ENCODE measurements at places on chromosomes 5 and 9.
A peak's percentile ranks its signal among the peaks of the same experiment; 100 is the strongest.

GRCh38 chr5:22986281-22986680 lies 133.1 kb upstream of the CDH12 start:
- DNase-seq: no peak

DNA sequence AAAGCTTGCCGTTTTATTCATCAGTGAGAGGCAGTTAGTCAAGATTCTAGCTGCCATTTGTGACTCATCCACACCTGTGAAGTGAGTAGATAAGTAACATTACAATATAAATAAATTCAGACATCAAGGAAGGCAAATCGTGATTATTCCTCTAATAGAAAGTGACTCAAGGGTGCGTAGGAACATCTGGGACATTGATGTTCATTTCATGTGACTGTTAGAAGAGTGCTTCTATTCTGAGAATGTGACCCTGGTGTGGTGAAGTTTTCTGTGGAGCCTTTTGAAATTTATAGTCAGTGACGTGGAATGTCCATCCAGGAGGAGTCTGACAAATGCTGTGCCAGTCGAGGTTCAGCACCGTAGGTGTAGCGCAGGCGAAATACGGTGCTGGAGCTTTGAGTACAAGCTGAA lies 48.4 kb upstream of the FAM240B start:
- DNase-seq: no peak

- no peak for DNase-seq
Observed at GRCh38 chr5:170562166-170562874, 58.5 kb downstream of the KCNIP1 start.

- DNase-seq: no peak
Observed at GRCh38 chr5:150203832-150204589, 14.1 kb downstream of the SLC6A7 start.

DNA sequence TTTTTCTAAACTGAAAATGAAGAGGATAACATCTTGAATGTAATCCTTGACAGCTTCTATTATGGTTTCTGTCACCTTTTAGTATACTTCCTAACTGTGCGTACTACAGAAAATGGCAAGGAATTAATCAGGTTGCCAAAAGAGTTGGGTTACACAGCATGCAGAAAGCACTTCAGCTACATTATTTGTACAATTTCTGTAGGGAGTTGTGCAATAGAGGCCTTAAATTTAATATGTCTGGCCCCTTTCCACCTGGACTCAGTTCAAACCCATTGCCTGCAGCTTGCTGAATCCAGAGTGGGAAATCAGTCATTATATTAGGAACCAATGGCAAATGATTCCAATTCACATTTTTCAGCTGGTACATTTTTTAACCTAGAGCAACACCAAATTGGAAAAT lies 549.7 kb downstream of the CSNK1G3 start:
- DNase-seq: no peak

- no peak for DNase-seq
Observed at GRCh38 chr5:3511519-3511918, 84.1 kb upstream of the IRX1 start.

GRCh38 chr9:33858423-33858822 lies 41.5 kb downstream of the UBE2R2 start:
- no peak for DNase-seq

- DNase-seq: no peak
Observed at GRCh38 chr5:93829346-93829745, 87.9 kb upstream of the POU5F2 start.

DNA sequence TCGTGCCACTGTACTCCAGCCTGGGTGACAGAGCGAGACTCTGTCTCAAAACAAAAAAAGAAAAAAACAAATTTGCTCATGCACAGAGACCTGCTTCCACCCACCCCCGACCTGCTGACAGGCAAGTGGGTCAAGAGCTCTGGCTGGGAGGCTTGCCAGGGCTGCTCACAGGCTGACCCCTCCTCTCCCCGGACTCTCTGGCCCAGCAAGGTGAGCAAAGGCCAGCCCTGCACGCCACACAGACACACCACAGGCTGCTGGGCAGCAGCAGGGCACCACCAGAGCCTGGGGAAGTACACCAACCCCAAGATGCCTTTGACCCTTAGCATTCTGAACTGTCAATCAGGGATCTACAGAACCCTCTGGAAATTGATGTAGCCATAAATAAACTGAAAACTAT lies 29.2 kb downstream of the NSUN2 start:
- DNase-seq: no peak

DNA sequence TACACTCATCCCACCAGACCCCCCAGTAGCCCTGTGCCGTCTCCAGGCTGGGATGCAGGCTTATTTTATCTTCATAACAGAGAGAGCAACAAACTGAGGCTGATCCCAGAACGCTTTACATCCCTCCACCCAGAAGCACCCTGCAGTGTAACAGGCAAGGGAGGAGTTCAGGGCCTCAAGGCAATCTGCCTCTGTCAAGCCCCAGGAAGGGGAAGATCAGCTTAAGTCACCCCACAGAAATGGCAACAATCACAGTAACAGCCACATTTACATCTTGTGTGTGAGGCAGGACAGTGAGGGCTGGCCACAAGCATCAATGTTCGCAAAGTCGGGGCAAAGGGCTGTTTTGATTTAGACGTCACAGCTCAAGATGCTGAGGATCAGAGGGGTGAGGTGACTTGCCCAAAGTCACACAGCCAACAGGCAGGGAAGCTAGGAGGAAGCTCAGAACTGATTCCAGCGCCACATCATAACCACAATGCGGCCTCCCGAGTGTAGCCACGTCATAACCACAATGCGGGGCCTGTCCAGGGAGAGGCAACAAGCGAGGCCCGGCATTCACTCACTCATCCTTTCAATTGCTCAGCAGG lies 14.4 kb downstream of the STK10 start:
- DNase-seq: peak; percentile 33

GRCh38 chr5:180739271-180739670 lies 587 bp downstream of the OR2Y1 start:
- no peak for DNase-seq

GRCh38 chr9:17589771-17590170 lies 10.9 kb downstream of the SH3GL2 start:
- no peak for DNase-seq

DNA sequence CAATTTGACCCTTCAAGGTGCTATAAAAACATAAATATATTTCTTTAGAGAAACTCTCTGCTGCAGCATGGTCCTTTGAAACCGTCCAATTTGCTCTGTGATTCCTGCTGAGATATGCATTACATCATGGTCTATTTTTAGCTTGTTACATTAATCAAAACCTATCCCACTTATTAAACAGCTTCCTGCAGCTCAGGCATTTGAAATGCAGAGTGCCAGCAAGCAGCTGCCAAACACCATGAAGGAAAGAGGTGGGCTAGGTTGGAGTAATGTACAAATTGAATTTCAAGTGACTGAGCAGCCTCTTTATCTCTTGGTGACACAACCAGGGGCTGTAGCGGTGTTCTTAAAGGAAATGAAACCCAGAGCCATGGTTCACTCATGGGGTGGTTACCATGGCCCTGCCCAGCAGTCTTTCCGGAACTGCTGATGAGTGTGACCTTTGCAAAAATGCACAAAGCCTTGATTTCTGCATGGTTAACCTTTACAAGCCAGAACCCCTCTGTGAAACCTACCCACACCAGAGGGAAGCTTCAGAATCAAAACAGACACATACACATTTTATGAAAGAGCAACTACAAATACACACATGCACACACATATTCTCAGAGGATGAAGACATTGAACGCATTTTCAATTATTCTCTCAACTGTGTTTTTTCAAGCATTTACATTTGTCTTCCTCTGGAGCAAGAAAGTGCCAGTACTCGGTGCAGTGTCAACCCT lies 155.8 kb upstream of the ZNF608 start:
- no peak for DNase-seq

GRCh38 chr9:38120961-38121360 lies 51.9 kb upstream of the SHB start:
- no peak for DNase-seq

- no peak for DNase-seq
Observed at GRCh38 chr9:138101444-138102234, 224.1 kb downstream of the CACNA1B start.

- no peak for DNase-seq
Observed at GRCh38 chr5:5371957-5372356, 50.5 kb upstream of the ICE1 start.

DNA sequence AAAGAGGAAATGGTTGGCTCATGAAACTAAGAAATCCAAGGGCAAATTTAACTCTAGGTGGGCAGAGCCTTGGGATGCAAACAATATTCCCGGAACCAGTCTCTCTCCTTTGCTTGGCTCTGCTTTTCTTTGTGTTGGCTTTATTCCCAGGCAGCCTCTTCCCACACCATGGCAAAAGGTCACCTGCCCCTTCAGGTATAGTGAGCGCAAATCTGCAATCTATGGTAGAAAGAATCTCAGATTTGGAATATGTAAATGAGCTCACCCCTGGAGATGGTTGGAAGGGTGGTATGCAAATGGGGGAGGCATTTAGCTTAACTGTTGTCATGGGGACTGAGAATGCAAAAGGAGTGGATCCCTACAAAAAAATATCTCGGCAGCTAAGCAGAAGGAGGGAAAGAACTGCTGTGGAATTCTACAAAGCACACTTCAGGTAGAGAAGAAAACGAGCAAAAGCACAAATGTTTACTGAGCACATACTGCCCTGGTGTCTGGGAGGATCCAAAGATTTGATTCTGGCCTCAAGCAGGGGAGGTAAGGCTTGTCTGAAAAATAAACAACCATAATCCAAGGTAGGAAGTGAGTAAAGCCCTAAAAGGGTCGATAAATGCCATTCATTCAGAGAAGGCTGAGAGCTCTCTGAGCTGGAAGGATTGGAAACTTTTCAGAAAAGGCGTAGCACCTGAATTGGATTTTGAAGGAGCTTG lies 139.7 kb downstream of the TLE1 start:
- DNase-seq: no peak

DNA sequence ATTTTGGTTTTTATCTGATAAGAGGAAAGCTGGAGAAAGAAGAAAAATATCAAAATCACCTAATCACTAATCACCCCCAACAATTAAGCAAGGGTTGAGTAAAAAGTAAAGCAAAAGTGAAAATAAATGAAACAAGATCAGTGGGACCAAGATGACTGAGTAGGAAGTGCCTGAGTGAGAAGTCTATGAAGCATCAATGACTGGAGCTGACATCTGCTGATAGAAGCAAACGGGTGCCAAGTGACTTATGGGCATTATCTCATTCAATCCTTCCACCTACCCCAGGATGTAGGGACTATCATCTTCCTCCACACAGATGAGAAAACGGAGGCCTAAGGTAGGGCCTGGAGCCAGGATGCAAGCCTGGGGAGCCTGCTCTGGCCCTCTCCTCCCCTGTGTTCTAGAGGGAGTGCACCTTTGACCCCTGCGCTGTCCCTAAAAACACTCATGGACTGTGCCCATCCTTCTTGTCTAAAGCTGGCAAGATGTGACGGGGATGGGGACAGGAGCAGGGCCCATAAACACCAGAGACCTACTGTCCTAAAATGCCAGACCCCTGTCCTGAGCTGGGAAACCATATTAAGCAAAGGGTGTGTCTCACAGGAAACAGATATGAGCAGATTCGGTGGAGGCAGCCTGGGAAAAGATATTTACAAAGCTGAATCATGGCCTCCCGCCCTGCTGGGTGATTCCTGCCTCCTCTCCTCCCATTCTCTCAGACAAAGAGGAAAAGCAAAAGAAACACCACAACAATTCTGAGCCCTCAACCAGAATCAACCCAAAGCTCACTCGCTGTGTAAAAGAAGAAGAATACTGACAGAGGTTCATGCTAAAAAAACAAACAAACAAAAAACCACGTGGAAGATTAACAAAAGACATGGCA lies 116.0 kb downstream of the AUH start:
- DNase-seq: no peak

DNA sequence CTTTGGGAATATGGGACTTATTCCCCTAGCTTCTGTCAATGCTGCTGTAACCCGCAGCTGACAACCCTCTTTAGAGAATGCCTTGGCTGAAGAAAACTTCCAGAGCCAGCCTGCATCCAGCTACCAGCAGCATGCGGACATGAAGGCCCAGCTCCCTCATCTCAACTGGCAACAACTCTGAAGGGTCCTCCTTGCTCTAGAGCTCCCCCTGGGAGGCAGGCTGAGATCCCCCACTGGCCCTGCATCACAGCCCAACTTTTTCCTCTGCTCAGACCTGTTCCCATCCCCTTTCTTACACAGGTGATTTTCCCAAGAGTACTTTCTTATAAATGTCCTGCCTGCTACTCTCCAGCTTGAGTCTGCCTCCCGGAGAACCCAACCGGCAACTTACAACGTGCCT lies 18.7 kb upstream of the WNT8A start:
- DNase-seq: no peak

- DNase-seq: no peak
Observed at GRCh38 chr9:2337131-2337530, 284.5 kb upstream of the VLDLR start.

- no peak for DNase-seq
Observed at GRCh38 chr9:95587021-95587964, 70.5 kb upstream of the PTCH1 start.

GRCh38 chr5:89929173-89929572 lies 480.4 kb downstream of the CETN3 start:
- no peak for DNase-seq

GRCh38 chr5:85453026-85453349 lies 1068.3 kb upstream of the EDIL3 start:
- DNase-seq: no peak

- DNase-seq: no peak
Observed at GRCh38 chr5:137071526-137071925, 427.6 kb downstream of the SPOCK1 start.

DNA sequence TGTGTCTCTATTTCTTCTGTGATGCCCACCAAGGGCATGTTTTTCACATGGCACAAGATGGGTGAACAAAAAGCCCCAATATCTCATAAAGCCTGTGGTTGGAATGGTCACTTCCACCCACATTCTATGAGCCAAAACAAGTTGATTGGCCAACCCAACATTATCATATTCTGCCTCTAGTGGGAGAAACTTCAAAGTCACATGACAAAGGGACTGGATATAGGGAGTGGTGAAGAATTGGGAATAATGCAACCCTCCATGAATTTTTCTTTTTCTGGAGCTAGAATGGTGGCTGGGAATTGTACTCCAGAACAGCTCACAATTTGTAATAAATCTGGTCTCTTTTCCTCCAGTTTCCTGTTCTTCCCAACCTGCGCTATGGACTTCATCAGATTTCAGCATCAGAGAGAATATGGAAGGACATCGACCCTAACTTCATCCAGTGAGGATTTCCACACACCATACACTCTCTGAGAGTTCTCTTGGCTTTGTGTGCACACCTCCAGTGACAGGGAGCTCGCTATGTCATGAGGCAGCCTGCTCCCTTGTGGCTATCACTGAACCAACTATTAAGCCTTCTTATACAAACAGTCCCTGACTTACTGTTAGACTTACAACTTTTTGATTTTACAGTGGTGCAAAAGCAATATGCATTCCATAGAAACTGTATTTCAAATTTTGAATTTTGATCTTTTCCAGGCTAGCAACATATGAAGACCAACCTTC lies 12.0 kb upstream of the B4GALT1 start:
- DNase-seq: no peak

DNA sequence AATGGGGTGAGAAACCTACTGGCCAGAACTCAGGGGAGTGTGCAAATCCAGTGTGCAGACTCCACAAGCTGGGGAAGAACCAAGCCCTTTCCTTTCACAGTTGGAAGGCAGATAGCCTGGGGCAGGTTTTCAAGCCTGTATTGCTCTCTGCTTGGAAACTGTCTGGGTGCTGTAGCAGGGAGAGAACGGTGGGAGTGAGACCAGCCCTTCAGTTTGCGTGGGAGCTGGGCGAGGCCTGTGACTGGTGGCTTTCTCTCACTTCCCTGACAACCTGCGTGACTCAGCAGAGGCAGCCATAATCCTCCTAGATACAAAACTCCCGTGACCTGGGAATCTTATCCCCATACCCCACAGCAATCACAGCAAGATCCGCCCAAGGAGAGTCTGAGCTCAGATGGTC lies 44.9 kb upstream of the SNCAIP start:
- DNase-seq: no peak

GRCh38 chr5:69502767-69503488 lies 10.3 kb downstream of the OCLN start:
- no peak for DNase-seq
